ENCODE measurements at places on chromosomes 5 and 9. TPM values are rescaled to one million over a fixed set of nuclear protein-coding genes. Genes with fewer than 3 reads are reported as not detected.

GRCh38 chr5:147332658-147333057 is 97.8 kb downstream of the STK32A start:
- no peak for ATAC-seq

GRCh38 chr9:127444921-127445850 is 6.0 kb downstream of the RPL12 start:
- no peak for ATAC-seq

DNA sequence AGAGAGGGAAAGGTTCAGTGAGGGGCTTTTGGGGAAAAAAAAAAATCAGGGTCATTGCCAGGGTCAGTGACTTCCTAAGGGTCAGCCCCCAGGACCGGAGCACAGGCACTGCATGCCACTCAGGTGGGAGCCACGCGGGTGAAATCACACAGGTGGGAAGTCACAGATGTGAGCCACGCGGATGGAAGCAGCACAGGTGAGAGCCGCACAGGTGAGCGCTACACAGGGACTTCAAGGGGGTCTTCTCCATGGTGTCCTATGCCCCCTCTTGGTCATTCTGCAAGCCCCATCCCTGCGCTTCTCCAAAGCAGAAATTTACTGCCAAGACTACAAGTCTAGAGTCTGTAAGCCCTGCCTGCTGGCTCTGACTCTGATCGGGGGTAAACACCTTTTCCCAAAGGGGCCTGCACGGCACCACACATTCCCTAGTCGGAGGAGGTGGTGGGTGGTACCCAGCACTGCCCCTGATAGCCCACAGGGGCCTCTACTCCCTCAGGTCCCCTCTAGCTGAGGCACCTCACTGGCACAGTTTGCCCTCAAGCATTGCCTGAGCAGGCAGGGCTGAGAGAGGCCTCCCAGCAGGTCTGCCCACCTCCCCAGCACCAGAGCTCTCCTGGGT is 18.3 kb upstream of the OBP2B start:
- no peak for ATAC-seq

The SV2C gene
- total RNA-seq, result 0.12 TPM

GRCh38 chr5:77935506-77936364 is 159.6 kb upstream of the TBCA start:
- no peak for ATAC-seq
